ENCODE measurements at places on chromosomes 16 and 17. TPM values are rescaled to one million over a fixed set of nuclear protein-coding genes. Genes with fewer than 3 reads are reported as not detected.

- DNase-seq = no peak
Measured at GRCh38 chr16:72917051-72917450, 130.9 kb downstream of the ZFHX3 start.

ZSCAN10 gene
- total RNA-seq = not detected

DNA sequence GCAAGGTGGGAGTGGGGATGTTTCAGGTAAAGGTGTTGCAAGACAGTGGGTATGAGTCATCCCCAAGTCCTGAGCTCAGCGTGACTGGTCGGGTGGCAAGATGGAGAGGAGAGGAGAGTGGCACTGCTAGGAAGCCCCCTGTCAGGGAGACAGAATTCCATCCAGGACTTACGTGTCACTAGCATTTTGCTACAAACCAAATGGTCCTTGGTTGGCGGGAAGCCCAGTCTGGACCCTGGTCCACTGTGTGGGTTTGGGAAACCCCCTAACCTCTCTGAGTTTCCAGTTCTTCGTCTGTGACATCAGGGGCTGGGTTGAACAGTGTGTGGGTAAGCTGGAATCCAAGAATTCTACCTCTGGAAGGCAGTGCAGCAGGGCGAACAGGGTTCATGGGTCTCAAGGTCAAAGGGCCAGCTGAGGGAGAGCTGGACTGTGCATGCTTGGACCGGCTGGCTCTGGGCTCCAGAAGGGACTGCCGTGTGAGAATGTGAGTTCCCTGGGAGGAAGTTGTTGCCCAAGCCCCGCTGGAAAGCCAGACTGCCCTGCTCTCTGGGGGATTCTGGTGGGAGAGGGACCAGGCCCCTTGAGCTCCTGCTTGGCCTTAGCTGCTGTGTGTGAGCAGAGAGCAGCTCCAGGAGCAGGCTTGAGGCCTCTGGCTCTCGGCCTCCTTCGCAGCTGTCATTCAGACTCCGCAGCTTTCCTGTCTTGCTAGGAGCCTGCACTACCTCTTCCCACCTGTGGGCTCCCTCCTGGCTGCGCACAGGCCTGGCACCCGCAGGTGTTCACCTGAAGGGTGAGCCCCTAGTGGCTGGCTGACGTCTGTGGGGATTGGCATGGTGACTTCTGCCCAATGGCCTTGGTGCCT lies 84.6 kb downstream of the NT5M start:
- DNase-seq = peak; percentile 69

DNA sequence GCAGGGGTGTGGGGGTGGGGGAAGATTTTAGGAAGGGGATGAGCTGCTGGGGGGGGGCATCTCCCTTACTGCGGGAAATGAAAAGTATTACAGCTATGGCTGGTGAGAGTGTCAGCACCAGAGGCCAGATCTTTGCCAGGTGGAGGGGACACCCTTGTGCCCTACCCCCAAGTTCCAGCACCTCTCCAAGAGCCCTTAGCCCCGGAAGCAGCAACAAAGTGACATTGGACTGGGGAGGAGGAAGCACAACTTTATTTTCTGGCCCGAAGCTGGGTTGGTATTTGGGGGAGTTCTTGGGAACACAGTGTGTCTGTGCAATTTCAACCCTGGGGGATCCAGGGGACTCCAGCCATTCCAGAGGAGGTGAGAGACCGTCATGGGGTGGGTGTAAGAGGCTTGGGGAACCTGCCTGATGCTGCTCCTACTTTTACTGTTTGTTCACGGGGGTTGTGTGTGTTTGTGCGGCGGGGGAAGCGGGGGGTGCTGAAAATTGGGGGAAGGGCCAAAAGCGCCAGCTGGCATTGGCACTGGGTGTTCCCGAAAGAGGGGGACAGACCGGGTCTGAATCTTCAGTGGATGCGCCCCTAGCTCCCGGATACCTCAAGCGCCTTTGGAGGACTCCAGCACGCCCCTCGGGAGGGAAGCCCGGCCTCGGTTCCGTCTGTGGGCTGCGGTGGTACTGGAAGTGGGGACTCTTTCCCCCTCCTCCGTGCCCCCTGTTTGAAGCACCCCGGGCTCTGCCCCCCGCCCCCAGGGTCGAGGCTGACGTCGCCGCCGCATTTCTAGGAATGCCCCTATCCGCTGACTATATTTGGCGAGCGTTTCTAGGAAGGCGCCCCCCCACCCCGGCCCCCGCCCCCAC lies 230.3 kb downstream of the MRTFB start:
- DNase-seq = peak; percentile 73

KRT40 gene
- total RNA-seq = not detected

ITGAD gene
- total RNA-seq = not detected

- DNase-seq = no peak
Measured at GRCh38 chr16:86554599-86554916, 477 bp downstream of the MTHFSD start.

DNA sequence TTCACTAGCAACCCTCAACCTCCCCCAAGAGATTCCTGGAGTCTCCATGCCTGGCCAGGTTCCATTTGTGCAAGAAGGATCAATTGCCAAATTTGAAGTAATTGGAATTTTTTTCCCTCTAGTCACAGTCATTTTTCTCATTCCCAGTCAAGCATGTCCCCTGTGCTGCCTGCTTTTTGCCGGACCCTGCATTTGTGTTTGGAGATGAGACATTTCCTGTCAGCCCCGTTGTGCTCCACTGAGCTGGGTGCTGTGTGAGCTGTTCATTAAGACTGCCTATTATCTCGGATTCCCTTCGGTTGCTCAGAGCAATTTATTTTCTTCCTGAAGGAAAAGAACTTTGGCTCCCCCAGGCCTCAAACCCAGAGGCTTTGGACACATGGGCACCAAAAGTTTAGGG lies 201.0 kb upstream of the NLRP1 start:
- DNase-seq = no peak

DNA sequence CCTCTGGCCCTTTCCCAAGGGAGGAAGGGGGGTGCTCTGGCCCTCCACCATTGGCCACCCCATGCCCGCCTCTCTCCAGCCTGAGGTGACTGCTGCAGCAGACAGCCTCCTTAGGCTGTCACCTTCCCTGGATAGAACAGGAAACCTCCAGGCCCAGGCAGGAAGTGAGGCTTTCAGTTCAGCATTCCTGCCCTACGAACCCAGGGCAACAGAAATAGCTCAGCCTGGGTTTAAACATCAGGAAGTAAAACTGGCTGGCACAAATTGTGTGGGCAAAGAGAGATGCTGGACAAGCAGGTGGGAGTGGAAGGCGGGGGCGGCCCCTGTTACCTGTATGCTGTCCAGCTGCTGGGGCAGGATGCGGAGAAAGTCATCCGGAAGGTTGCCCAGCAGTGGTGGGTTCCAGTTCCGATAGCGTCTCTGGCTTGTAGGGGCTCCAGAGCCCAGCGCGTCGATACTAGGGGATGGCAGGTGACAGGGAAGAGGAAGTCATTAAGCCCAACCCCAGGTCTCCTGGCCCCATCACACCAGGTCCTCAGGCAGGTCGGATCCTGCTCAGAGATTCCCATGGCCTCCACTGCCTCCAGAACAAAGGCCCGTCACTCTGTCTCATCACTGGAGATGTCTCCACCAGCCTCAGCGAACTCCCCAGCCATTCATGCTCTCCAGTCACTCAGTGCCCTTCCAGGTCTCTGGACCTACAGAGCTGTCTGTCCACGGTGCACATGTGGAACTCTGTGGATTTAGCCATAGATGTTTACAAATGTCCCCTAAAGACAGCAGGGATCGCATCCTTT lies 23.6 kb upstream of the MRPS23 start:
- no peak for DNase-seq

DNA sequence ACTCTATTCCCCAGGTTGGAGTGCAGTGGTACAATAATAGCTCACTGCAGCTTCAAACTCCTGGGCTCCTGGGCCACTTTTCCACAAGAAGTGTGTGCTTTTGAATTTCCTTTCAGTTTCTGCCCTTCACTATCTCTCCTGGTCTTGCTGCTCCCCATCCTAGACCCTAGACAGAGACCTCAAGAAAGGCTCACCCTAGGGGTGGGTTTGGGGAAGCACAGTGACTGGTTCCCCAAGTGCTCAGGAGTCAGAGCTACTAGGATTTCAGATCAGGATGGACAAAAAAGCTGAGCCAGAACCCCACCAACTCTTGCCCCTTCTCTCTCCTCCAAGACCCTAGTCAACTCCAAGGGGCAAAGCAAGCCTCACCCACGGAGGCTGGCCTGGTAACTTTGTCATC lies 1.6 kb upstream of the SEBOX start:
- no peak for DNase-seq

- DNase-seq = peak; percentile 14
Measured at GRCh38 chr17:77359236-77359635, 218.5 kb downstream of the SEC14L1 start.

DNA sequence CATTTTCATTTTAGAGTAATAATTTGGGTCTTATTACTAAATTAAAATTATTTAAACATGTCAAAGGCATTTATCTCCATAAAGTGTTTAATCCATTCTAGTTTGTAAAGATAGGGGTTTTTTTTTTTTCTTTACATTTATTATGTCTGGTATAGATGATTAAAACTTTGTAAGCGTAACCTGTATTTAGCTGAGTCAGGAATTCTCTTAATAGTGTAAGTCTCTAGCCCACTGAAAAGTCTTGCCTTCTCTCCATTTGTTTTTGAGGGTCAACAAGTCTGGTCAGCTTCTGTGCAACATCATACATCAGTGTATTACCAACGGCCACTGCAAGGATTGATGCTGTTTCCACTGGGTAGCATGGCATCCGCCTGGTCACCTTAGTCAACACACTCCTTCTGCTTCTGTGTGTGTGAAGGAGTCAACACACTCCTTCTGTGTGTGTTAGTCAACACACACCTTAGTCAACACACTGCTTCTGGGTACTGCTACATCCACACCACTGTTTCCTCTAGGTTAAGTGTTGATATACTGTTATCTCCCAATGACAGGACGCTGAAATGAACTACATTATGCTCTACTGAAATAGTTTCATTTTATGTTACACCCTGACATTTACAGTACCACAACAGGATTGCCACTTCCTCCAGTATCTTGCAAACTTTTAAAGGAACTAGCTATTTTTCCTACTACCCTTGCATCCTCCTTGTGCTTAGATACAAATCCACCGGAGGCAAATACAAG lies 37.3 kb upstream of the VWA3A start:
- no peak for DNase-seq

PITPNM3 gene
- total RNA-seq = 6.6 TPM

DNA sequence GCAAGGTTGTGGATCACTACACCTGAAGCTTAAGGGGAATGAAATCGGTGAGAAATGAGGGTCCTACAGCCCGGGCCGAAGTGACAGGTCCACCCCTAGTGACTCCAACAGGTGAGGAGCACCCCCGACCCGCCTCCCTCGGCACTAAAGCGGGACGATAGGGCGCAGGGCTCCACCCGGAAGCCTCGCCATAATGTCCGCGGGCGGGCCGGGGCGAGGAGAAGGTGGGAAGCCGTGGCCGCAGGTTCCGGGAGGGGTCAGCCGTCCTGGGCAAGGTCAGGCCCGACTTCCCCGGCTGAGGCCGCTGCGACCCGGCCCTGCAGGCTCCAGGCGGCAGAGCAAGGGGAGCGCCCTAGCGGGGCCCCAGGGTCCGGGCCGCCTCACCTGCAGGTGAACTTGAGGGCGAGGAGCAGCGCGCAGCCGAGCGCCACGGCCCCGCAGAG lies 543 bp downstream of the TXNDC11 start:
- peak; percentile 58 for DNase-seq

GNG13 gene
- not detected for total RNA-seq

GRCh38 chr16:26963109-26963508 lies 103.6 kb upstream of the C16orf82 start:
- DNase-seq = no peak

SLX4 gene
- 19.7 TPM for total RNA-seq

ITGB4 gene
- total RNA-seq = 136 TPM

DNA sequence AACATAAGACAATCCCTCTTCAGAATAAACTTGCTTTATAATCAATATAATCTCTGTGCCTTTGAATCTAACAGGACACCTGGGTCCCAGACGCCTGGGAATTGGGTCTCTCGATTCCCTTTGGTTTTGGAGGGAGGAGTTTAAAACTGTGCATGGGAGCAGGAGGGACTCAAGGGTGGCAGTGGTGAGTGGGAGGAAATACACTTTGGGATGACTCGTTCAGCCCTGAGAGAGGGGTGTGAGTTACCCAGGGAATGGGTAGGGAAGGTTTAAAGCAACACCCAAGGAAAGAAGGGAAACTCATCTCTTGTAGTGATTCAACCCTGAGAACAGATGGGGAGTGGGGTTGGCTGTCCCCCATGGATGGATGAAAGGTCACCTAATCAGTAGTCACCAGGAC lies 1.6 kb downstream of the RANGRF start:
- no peak for DNase-seq

DNA sequence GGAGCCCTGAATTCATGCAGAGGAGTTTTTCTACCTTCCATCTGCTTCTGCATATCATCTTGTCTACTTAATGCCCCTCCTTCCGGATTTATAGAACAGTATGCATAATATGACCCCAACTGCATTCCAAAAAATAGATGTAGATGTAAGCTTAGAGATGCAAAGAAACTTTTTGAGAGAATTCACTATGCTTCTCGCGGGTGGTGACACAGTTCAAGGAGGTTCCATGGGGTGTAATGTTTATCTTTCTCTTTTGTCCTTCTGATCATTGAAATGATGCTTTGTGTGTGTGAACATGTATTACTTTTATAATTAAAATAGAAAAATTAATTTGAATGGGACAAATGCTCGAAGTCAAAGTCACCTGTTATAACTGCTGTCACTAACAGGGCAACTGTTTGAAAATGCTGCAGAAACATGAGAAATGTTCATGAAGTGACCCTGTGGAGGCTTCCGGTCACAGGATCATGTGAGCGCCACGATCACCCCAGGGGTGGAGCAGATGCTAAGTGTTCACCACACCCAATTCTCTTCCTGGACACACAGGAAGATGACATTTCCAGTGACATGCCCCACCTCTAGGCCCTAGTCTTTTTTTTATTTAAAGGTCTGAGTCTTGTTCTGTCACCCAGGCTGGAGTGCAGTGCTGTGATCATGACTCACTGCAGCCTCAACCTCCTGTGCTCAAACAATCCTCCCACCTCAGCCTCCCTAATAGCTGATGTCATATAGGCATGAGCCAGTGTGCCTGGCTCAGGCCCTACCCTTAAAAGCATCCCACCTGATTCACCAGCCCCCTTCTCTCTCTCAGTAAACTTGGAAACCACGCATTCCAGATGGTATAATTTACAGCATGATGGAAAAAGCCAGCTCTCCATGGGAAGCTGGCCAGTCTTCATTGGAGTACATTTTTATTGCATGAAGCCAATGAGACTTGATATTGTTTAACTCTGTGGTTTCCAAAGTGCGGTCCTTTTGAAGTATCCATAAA lies 21.0 kb upstream of the AGRP start:
- DNase-seq = no peak

DNA sequence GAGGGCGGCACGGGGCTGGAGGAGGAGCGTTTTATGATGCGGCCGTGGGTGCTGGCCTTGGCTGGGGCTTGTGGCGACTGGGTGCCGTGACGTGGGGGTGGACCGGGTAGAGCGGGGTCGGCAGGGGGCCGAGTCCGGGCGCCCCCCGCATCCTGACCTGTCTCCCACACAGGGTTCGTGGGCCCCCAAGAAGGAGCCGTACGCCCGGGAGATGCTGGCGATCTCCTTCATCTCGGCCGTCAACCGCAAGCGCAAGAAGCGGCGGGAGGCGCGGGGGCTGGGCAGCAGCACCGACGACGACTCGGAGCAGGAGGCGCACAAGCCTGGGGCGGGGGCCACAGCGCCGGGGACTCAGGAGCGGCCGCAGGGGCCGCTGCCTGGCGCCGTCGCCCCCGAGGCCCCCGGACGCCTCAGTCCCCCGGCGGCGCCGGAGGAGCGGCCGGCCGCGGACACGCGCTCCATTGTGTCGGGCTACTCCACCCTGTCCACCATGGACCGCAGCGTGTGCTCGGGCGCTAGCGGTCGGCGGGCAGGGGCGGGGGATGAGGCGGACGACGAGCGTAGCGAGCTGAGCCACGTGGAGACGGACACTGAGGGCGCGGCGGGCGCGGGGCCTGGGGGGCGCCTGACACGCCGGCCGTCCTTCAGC lies 81.6 kb downstream of the ARHGAP23 start:
- no peak for DNase-seq

GRCh38 chr17:73705594-73705993 lies 61.3 kb upstream of the SDK2 start:
- peak; percentile 68 for DNase-seq
